NCI-H187 (cell line): ENCODE measurements at places on chromosomes 5 and 9.

DNA sequence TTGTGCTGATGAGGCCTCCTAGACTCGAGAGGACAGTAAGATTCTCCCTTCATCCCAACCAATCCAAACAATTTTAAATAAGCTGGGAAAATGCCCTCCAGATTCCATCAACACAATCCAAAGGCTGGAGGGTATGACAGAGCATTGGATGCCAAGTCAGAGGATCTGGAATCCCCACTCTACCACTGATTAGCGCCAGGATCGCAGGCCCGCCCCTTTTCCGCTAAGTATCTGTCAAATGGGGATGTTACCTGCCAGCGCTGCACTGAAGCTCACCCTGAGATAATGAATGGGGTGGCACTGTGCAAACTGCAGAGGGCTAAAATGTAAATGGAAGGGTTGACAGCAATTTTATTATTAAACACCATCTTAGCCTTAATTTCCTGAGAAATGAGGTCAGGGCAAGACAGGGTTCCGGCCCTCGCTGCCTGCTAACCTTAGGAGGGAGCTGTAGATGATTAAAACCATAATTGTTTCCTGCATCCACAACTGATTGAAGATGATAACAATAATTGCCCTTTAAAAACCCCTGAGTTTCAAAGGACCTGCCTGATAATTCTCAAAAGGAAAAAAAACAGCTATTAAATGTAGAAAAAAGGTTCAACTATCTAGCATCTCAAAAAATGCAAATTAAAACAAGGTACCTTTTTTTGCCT, 31.6 kb upstream of the GABBR2 start:
- no peak for DNase-seq

GRCh38 chr5:116507051-116507537, 67.5 kb downstream of the SEMA6A start:
- DNase-seq: no peak

- DNase-seq: no peak
Observed at GRCh38 chr5:55102348-55102747, at the start of gene GZMA. TSS of gene GZMA (plus strand) at chr5:55102646. CDS start at chr5:55102683, 37 bp downstream.

- no peak for DNase-seq
Observed at GRCh38 chr5:16564248-16564867, 52.4 kb downstream of the RETREG1 start.

- DNase-seq: no peak
Observed at GRCh38 chr5:35227720-35228119, 2.6 kb downstream of the PRLR start.

DNA sequence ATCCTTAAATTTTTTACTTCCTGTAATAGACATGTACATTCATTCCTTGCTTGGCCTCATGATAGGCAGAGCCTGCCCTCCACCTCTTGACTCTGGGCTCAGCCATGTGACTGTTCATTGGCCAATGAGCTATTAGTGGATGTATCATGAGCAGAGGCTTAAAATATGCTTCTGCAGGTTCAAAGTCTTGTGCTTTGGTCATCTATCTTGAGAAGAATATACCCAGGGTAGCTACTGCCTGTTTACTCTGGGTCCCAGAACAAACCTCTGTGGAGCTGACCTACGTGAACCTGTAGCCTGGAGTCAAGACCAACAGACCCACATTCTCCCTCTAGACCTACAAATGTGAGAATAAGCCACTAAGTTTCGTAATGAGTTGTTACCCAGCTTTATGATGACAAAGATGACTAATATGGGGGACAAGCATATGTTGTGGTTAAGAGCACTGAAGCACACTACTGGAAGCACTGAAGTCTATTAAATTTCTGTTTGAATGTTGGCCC, 244.4 kb downstream of the MAST4 start:
- no peak for DNase-seq

GRCh38 chr5:37319037-37319782, 51.7 kb downstream of the NUP155 start:
- DNase-seq: no peak

GRCh38 chr9:87891754-87892153, 9.1 kb downstream of the SPATA31E1 start:
- no peak for DNase-seq

GRCh38 chr5:65927503-65928321, 1.3 kb downstream of the ERBIN start:
- no peak for DNase-seq
